Ascending aorta (tissue), 2 donors: ENCODE measurements at places on chromosomes 16 and 17. TPM values are rescaled to one million over a fixed set of nuclear protein-coding genes. Genes with fewer than 3 reads are reported as not detected.

The CCL14 gene
- 168 TPM for total RNA-seq

The GLIS2 gene
- total RNA-seq = 16.8 TPM

The DPH1 gene
- 125 TPM for total RNA-seq

The CMTM4 gene
- 20.1 TPM for total RNA-seq

The DNAJA2 gene
- total RNA-seq = 15.8 TPM

The GAST gene
- not detected for total RNA-seq

The HS3ST6 gene
- not detected for total RNA-seq

The NACA2 gene
- total RNA-seq = not detected

The FOXF1 gene
- 3.2 TPM for total RNA-seq

DNA sequence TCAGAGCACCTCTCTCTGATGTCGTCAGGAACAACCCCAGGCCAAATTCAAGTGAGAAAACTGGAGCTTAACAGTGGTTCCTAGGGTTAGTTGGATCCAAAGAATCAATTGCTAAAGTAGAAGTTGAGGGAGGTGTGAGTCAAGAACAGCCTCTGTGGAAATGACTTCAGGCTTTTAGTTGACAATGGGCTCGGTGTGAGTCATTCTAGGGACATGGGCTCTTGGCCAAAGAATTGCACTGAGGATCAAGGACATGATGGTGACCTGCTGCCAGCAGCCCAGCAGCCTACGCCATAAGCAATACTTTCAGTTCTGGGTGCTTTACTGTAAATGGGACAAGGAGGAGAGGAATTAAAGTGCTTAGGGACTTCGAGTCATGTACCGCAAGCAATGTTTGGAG lies 32.1 kb upstream of the SMURF2 start:
- no peaks in the 10 kb centered on the region for H3K27me3 ChIP-seq
- peaks cover 7% of the 10 kb centered on the region for H3K4me1 ChIP-seq
- no peak overlapping the region for H3K4me3 ChIP-seq
- H3K36me3 ChIP-seq = no peaks in the 10 kb centered on the region
- H3K27ac ChIP-seq = peak overlapping the region; percentile 55

DNA sequence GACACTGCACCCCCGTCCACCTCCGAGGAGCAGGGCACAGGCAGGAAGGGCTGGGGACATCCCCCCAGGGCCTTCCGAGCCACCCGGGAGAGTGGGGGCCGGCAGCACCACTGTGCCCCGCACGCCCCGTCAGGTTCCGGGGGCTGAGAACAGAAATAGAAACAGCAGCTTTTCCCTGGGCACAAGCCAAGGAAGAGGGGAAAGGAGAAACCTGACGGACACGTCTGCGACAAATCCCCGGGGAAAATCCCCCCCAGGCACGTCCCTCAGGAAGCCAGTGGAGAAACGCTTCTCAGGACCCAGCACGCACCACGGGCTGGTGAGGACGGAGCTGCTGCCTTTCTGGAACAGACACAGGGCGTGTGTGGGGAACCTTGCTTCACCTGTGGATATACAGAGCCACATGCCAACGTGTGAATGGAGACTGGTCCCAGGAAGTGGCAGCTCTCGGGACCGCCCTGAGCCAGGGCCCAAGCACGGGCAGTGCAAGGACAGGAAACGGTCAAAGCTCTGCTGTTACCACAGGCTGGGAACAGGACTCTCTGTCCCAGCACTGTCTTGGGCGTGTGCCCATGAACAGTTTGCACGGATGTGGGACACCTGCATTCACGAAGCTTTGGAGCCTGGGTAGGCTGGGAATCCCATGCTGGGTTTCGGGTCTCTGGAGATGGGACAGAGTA lies 1.2 kb upstream of the TMEM204 start:
- peak overlapping the region; percentile 98 for H3K27ac ChIP-seq
- peaks cover 48% of the 10 kb centered on the region for H3K4me1 ChIP-seq
- H3K4me3 ChIP-seq = peak overlapping the region; percentile 80
- DNase-seq = no peak
- H3K27me3 ChIP-seq = no peaks in the 10 kb centered on the region

GRCh38 chr16:66359012-66359411 lies 7.5 kb upstream of the CDH5 start:
- no peak for DNase-seq
- no peaks in the 10 kb centered on the region for H3K27me3 ChIP-seq
- H3K27ac ChIP-seq = no peak overlapping the region
- H3K4me1 ChIP-seq = no peaks in the 10 kb centered on the region
- H3K36me3 ChIP-seq = no peaks in the 10 kb centered on the region
- H3K4me3 ChIP-seq = no peak overlapping the region

- no peaks in the 10 kb centered on the region for H3K36me3 ChIP-seq
- peak overlapping the region; percentile 99 for H3K27ac ChIP-seq
- peak; percentile 49 for DNase-seq
- H3K4me3 ChIP-seq = peak overlapping the region; percentile 72
- H3K27me3 ChIP-seq = no peaks in the 10 kb centered on the region
These were observed 18.1 kb downstream of the SOCS3 start for GRCh38 chr17:78341559-78342448.

GRCh38 chr16:57530104-57530521 lies 6.3 kb downstream of the CCDC102A start:
- peaks cover 5% of the 10 kb centered on the region for H3K36me3 ChIP-seq
- no peak overlapping the region for H3K4me3 ChIP-seq
- peaks cover 19% of the 10 kb centered on the region for H3K4me1 ChIP-seq

DNA sequence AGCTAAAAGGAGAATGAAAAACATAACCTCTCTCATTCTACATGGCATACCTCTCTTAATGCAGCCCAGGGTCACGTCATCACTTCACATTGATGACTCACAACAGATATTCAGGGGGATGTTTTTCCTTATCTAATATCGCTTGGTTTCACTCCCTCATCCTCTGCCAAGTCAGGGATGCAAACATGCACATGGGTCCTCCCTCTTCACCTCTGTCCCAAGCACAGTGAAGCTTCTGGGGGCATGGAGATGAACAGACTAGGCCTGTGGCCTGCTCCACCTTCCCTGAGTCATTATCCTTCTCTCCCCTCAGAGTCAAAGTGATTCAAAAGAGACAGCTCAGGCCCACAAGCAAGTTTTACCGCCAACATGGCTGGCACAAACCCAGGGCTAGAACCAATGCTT lies 2.3 kb upstream of the MT2A start:
- no peak overlapping the region for H3K4me3 ChIP-seq
- peaks cover 29% of the 10 kb centered on the region for H3K4me1 ChIP-seq
- H3K27ac ChIP-seq = peak overlapping the region; percentile 87

DNA sequence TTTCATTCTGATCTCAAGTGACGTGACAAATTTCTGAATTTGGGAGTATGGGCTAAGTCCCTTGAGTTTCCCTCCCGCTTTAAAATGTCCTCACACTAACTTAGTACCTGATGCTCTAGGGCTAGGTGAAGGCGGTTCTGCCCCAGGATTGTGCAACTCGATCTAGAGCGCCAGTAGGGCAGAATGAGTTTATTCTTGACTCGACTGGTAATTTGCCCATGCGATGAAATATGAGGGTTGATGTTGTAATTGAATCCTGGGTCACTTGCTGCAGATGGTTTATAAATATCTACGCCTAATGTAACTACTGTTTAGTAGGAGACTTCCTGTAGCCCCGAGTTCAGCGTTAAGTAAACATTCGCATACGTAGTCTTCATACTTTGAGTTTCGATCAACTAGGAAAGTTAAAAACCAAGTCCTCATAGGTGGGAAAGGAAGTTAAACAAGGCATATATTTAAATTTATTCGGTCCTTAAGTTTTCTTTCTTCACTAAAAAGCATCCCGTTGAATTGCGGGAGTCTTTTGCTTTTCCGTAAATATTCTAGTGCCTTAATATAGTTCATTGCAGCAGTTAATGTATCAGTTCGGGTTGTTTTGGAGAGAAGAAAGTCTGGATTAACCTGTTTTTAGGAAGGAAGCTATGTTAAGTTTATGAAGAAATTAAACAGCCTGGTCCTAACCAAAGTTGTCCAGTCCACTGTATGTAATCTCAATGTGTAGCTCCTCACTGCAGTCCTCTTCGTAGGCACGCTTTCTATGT lies 1.6 kb downstream of the CTCF start:
- DNase-seq = peak; percentile 31
- no peaks in the 10 kb centered on the region for H3K27me3 ChIP-seq
- peak overlapping the region; percentile 99 for H3K4me3 ChIP-seq
- peak overlapping the region; percentile 100 for H3K27ac ChIP-seq

- no peak overlapping the region for H3K4me3 ChIP-seq
- no peak overlapping the region for H3K27ac ChIP-seq
- DNase-seq = no peak
- no peaks in the 10 kb centered on the region for H3K36me3 ChIP-seq
- H3K4me1 ChIP-seq = no peaks in the 10 kb centered on the region
These were observed 68.8 kb downstream of the ABCA8 start for GRCh38 chr17:68886401-68886800.

DNA sequence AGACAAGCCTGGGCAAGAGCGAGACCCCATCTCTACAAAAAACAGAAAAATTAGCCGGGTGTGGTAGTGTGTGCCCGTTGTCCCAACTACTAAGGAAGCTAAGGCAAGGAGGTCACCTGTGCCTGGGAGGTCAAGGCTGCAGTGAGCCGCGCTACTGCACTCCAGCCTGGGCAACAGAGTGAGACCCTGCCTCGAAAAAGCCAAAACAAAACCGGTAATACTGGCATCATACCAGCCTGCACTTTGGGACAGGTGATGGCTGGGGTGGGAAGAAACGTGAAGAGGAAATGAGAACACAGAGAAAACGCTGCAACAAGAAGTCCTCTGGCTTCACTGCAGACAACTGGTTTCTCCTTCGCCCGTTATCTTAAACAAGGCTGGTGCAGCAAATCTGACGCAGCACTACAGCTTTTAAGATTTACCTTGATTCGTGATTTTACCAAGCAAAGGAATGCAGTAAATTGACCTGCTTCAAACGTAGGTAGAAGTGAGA lies 725 bp upstream of the CASC3 start:
- peaks cover 15% of the 10 kb centered on the region for H3K4me1 ChIP-seq
- H3K36me3 ChIP-seq = peaks cover 13% of the 10 kb centered on the region
- no peaks in the 10 kb centered on the region for H3K27me3 ChIP-seq
- peak overlapping the region; percentile 97 for H3K4me3 ChIP-seq
- DNase-seq = no peak

DNA sequence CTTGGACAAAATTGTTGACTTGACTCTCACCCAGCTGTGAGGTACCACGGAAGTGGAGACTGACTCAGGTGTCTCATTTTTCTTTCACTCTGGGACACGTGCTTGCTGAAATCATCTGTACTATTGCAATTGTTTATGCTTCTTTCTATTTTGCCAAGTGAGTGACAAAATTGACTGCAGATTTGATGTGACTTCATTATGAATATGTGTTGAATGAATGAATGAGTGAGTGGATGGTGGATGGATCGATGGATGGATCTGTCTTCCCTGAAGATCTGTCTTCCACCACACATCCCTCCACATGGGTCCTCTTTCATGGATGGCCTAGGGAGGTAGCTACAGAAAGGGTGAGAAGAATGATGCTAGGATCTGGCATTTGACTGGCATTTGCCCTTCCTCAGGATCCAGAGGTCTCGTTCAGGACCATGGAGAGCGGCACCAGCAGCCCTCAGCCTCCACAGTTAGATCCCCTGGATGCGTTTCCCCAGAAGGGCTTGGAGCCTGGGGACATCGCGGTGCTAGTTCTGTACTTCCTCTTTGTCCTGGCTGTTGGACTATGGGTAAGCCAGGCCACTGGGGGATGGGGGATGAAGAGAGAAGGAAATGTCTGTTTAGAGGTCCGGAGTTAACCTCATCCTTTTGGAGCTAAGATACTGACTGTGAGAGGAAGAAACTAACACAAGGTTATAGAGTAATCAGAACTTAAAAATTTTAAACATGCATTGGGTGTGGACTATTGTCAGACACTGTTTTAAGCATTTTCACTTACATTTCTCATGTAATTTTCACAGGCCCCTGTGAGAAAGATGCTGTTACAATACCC lies 12.7 kb downstream of the SLC5A11 start:
- no peaks in the 10 kb centered on the region for H3K36me3 ChIP-seq
- DNase-seq = no peak
- no peak overlapping the region for H3K4me3 ChIP-seq
- no peaks in the 10 kb centered on the region for H3K27me3 ChIP-seq

- no peak overlapping the region for H3K4me3 ChIP-seq
- no peak for DNase-seq
- no peaks in the 10 kb centered on the region for H3K27me3 ChIP-seq
These were observed 17.2 kb downstream of the MRC2 start for GRCh38 chr17:62644487-62645173.

DNA sequence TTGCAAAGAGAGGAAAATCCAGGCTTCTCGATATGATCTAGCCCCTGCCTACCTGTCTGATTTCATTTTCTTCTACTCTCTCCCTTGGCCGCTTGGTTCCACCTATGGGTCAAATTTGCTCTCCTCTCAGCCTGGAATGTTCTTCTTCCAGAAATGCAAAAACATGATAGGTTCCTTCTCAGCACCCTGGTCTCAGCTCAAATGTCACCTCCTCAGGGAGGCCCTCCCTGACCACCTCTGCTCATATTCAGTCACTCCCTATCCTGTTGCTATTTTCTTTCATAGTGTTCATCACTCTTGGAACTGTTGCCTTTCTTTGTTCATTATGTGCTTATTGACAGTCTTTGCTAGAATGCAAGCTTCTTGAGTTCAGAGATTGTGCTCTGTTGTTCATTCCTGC lies 208.6 kb downstream of the KATNIP start:
- peaks cover 15% of the 10 kb centered on the region for H3K36me3 ChIP-seq
- H3K27me3 ChIP-seq = no peaks in the 10 kb centered on the region
- peaks cover 7% of the 10 kb centered on the region for H3K4me1 ChIP-seq

GRCh38 chr16:4372001-4372577 lies 441 bp downstream of the VASN start:
- peaks cover 23% of the 10 kb centered on the region for H3K4me1 ChIP-seq
- peak overlapping the region; percentile 81 for H3K4me3 ChIP-seq
- peak; percentile 70 for DNase-seq
- H3K27ac ChIP-seq = peak overlapping the region; percentile 94
- no peaks in the 10 kb centered on the region for H3K27me3 ChIP-seq

GRCh38 chr16:397135-397661 lies at the start of gene NME4:
Gene NME4, plus strand, starts transcription at chr16:397199. Its CDS starts 24 bp downstream, at chr16:397223.
- peak within 1 kb of the TSS; percentile 58 for H3K27ac ChIP-seq
- H3K27me3 ChIP-seq = no peaks in the 10 kb centered on the region
- H3K4me1 ChIP-seq = peaks cover 8% of the 10 kb centered on the region
- DNase-seq = no peak
- H3K4me3 ChIP-seq = peak within 1 kb of the TSS; percentile 95

- DNase-seq = no peak
- peak overlapping the region; percentile 25 for H3K4me3 ChIP-seq
- peaks cover 45% of the 10 kb centered on the region for H3K4me1 ChIP-seq
- H3K36me3 ChIP-seq = no peaks in the 10 kb centered on the region
- peak overlapping the region; percentile 27 for H3K27ac ChIP-seq
These were observed 4.2 kb downstream of the CARHSP1 start for GRCh38 chr16:8864480-8865110.

- H3K36me3 ChIP-seq = no peaks in the 10 kb centered on the region
- no peak for DNase-seq
- no peak overlapping the region for H3K27ac ChIP-seq
- H3K4me1 ChIP-seq = peaks cover 29% of the 10 kb centered on the region
These were observed 3.0 kb downstream of the NGFR start for GRCh38 chr17:49498029-49498615.
